ENCODE measurements at places on chromosomes 3 and 15.

DNA sequence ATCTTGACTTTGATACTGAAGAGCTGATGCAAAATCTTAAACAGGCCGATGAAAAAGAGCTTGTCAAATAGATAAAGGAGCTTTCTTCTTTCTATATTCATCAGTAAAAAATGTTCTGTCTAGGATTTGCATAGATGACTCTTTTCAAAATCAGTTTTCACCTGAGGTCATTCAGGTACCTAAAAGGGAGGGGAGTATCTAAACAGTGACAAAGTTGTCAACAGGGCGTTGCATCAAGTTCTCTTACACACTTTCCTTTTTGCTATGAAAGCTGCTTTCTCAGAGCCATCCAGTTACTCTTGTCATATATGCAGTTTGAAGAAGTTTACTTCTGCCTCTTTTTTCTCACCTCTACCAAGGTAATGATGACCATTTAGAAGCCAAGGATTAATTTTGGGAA, 60.0 kb downstream of the AKAP13 start:
- DNase-seq = no peak

DNA sequence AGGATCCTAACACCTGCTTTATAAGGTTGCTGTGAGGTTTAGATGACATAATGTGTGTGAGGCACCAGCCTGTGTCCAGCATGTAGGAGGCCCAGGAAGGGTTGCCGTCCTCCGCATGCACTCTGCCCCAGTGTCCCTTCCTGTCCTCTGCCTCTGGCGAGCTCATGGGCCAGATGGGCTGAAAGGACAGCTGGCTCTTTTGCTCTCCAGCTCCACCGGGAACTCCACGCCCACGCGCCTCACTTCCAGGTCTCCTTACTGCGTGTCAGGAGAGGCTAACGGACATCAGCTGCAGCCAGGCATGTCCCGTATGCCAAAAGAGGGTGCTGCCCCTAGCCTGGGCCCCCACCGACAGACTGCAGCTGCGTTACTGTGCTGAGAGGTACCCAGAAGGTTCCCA, 12.2 kb downstream of the MUC20 start:
- DNase-seq = no peak

GRCh38 chr3:178406206-178406605, 130.0 kb upstream of the KCNMB2 start:
- peak; percentile 62 for DNase-seq

DNA sequence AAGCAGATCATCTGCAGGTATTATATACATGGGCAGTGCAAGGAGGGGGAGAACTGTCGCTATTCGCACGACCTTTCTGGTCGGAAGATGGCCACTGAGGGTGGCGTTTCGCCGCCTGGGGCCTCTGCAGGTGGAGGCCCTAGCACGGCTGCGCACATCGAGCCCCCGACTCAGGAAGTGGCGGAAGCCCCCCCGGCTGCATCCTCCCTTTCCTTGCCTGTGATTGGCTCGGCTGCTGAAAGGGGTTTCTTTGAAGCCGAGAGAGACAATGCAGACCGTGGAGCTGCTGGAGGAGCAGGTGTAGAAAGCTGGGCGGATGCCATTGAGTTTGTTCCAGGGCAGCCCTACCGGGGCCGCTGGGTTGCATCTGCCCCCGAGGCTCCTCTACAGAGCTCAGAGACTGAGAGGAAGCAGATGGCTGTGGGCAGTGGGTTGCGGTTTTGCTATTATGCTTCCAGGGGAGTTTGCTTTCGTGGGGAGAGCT, 639 bp downstream of the MKRN3 start:
- no peak for DNase-seq

DNA sequence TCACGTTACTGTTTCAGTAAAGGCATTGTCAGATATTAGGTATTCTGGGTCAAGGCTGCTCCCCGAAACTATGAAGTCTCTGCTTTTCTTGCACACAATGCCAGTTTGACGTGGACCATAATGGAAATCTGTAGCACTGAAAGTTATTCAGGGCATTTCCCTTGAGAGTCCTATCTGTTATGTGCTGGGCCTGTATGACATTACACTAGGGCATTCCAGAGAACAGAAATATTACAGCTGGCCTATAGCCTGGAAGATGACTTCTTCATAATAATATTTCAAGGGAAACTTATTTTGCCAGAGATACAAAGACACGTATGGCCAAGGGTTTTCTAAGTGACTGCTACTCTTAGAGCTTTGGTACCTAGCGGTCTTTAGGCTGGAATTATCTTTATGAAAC, 613.6 kb upstream of the CBLB start:
- no peak for DNase-seq

Measured in fibroblast of mammary gland (primary cell).